ENCODE measurements at places on chromosomes 5 and 9.

DNA sequence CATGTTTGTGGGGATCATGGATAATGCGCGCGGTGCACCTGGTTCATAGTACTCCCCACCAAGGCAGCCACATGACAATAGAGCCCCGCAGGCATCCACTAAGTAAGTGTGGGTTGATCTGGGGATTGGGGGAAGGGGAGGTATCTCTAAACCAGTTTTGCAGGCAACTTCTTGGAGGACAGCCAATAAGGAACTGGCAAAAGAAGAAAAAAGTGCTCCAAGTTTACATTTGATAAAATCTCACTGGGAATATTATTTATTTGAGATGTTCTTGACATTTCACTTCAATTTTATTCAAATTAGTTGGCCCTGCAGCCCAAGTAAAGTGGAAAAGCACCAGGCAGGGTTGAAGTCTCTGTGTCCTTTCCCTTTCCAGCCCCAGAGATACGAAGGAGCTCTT is 8.5 kb downstream of the FBP1 start:
- no peak for DNase-seq

DNA sequence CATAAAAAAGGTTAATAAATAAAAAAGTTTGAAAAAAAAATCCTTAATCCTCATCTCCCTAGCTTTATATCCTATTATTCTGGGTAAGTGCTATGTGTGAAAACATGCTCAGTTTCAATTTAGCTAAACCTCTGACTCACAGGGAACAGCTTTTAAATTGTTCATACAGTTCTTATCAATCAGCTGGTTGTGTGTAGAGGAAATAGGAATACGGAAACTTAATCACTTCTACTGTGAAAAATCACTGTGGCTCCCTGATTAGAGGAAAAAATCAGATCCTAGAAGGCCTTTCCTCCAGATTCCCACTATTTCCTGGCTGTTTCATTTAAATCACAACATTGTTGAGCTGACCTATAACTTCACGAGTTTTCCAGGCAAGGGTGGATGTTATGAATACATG is 120.5 kb downstream of the MARCHF3 start:
- DNase-seq: no peak

- DNase-seq: no peak
Observed at GRCh38 chr5:133846478-133847226, 121.8 kb downstream of the C5orf15 start.

DNA sequence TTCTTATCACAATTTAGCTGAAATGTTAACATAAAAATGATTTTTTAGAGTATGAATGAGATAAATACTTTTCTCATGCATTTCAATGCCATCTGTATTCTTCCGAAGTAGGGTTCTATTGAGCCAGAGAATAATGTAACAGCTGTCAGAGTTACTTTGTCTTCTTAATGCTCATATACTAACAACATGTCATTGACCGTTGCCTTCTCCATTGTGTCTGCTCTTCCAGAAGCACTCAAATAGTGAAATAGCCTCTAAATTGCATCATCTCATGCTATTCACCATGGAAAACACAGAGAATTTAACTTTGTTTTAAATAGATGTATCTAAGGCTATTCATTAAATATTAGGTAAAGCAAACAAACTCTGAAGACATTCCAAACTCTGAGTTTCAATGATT is 1875.9 kb upstream of the CDH9 start:
- DNase-seq: no peak

- DNase-seq: no peak
Observed at GRCh38 chr5:14186059-14186830, 43.1 kb downstream of the TRIO start.

GRCh38 chr9:85416715-85417114 is 325.0 kb downstream of the AGTPBP1 start:
- no peak for DNase-seq

DNA sequence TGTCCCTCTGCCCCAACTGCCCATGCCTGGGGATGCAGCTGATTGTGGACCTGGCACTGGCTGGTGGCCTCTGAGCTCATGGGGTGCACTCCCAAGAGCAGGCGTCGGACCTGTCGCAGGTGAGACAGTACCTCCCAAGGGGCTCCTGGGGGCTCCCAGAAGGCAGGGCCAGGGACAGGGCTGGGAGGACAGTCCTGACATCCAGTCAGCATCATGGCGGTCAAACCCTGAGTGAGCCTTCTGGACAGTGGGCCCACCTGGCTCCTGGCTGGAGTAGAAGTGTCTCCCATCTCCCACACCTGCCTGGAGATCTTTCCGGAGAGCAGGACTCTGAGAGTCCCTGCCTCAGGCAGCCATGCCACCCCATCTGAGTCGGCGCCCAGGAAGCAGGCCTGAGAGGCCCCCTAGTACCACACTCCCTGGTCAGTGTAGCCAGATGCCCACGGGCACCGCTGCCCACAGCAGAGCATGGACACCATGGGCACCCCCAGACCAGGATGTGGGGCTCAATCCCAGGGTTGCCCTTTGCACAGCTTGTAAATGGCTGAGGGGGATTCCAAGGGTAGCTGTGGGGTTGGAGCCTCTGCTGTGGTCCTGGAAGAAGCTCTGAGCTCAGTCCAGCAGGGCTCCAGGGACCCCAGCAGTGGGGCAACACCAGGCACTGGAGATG is 6.6 kb downstream of the LCN9 start:
- DNase-seq: peak; percentile 31

- DNase-seq: no peak
Observed at GRCh38 chr5:179526978-179527377, 23.4 kb upstream of the RUFY1 start.

GRCh38 chr5:125668884-125669283 is 754.3 kb upstream of the GRAMD2B start:
- no peak for DNase-seq

GRCh38 chr5:33745101-33745770 is 146.6 kb downstream of the ADAMTS12 start:
- no peak for DNase-seq

DNA sequence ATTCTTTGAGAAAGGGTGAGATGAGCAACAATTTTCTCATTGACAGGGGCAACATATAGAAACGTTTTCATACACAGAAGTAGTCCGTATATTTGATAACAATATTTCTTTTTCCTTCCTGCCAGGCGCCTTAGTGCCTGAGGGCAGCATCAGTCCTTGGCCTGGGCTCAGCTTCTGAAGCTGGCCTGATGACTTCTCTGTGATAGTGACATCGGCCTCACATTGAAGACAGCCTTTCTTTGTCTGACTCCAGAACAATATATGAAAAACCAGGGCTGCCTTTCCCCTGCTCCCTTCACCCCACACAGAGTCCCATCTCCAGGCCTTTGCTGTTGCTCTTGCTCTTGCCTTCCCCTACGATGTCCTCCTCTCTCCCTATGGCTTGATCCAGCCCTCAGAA is 24.1 kb upstream of the TCOF1 start:
- DNase-seq: no peak

GRCh38 chr9:77810637-77811119 is 162.6 kb upstream of the GNA14 start:
- DNase-seq: no peak

DNA sequence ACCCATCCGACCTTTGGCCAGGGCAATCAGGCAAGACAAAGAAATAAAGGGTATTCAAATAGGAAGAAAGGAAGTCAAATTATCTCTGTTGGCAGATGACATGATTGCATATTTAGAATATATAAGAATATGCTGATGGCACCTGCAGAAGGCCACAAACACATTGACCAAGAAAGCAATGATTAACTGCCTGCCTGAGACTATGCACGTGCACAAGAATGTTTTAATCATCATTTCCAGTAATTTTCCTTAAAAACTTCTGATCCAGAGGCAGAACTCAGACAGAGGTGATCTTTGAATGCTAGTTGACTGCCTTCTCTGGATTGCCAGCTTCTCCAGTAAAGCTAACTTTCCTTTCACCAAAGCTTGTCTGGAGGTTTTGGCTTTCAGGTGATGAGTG is 260.2 kb downstream of the DTWD2 start:
- no peak for DNase-seq

DNA sequence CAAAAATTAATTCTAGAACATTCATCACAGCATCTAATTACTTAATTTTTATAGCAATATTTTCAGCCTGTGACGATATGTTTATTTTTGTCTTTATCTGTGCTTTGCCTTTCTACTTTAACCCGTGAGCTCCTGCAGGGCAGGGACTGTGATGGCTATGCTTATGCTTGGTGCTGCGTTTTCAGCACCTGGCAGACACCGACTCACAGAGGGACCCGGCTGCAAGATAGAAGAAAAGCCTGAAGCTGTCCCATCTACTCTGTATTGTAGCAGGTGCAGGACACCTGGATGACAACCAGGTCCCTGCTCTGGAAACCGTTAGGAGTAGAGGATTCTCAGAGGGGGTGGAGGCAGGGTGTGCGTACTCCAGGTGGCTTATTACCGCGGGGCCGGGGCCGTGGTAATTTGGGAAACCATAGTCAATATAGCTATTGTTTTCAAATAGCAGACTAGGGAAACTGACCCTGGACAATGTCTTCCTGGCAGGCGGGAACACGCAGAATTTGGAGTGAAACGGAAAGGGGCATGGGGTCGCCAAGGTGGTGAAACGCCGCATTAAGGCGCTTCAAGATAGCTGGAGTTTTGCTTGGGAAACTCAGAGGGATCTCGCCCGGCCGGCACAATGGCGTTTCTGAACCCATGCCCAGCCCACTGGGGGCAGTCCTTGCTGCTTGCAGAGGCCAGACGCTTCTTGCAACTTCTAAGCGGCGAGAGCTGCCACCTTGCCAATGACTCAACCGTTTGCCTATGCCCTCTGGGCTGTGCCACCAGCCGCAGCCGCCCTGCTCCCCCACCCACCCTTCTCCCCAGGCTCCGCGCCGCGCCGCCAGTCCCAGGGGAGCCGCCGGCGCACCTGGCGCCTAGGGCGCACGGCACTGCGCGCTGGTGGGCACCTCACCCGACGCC is 140.1 kb upstream of the PALM2AKAP2 start:
- DNase-seq: no peak

GRCh38 chr9:99176527-99177013 is 45.2 kb downstream of the ALG2 start:
- DNase-seq: no peak

DNA sequence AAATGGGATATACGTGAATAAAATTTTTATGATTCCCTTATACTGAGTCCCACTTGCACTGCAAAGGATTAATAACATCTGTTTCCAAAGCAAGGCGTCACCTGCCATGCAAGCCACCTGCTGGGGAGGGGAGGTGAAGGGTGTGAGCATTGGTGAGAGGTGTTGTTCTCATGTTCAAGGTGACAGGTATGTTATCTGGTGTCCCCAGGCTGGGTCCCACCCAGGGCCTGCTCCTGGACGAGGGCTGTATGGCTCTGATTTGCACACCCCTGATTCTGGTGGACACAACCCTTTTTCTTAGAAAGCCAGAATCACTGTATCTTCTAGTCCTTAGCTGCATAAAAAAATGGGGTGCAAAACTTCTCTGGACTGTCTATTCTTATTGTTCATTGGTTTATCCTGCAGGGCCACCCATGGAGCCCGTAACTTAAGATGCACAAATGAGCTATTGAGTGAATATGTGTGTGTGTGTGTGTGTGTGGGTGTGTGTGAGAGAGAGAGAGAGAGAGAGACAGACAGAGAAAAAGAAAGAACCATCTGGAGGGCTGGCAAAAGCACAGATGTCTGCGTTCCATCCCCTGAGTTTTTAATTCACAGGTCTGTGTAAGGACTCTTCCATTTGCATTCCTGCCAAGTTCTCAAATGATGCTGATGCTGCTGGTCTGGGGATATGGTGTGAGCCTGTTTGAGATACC is 53.7 kb downstream of the SYK start:
- no peak for DNase-seq

DNA sequence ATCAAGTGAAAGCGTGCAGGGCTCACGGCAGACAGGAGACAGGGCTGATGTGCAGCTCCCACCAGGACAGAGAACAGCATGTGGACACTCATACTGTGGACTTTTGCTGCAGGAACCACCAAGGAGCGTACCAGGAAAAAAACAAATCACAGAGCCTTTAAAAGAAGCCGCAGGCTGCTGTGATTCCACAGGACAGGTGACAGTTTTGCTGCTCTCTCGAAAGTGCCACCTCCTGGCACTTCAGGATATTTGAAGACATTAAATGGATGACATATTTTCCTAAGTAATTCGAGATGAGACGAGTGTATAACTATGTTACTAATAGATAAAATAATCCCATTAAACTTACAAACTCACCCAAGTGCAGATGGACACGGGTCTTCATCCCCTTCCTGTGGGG is 29.3 kb downstream of the ZDHHC11 start:
- no peak for DNase-seq

Data from CD8-positive, alpha-beta memory T cell (primary cell).